ENCODE measurements at places on chromosomes 1 and 21.

DNA sequence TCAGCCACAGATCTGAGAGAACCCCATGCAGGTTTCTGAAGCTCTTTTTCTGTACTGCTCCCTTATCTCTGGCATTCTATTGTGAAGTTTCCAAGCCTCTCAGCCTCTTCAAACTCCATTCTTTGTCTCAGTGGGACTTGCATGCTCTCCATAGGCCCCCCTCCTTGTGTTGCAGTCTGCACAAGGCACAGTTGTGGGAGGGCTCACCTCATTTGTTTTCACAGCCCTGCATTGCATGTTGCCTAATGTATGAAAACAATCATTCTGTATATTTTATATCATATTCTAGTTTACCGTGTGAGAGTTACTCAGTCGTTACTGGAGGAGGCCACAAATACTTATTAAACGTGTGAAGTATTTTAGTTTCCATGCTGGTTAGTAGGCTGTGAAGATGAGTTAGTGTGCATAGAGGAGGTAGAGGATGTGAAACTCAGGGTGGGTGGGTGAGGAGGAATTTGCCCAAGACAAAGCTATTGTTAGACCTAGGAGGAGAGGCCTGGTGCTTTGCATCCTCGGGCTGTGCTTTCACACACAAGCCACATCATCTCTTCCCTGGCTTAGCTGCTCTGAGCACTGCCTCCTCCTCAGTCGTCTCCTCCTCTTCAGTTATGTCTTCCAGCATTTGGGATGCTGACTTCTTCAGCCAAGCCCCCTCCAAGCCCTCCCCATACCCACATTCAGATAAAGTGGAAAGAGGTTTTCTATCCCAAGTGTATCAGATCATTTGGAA is 7.8 kb upstream of the CHI3L2 start:
- no peak for DNase-seq

DNA sequence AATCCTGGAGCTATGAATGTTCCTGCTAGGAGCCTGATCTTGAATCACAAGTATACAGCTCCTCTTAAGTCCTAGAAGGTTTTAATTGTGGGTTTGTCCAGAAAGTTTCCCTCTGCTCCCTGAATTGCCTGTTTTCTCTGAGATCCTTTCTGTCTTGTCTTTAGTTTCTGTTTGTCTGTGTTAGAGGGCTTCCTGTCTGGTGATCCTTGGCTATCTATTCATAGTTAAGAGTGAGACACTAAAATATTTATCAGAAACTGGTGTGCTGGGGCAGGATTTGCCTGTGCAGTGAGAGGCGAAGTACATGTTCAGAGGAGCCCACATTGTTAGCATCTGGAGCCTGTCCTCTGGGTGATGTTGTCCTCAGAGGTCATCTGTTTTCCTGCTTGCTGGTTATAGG is 45.4 kb downstream of the ETS2 start:
- no peak for DNase-seq

DNA sequence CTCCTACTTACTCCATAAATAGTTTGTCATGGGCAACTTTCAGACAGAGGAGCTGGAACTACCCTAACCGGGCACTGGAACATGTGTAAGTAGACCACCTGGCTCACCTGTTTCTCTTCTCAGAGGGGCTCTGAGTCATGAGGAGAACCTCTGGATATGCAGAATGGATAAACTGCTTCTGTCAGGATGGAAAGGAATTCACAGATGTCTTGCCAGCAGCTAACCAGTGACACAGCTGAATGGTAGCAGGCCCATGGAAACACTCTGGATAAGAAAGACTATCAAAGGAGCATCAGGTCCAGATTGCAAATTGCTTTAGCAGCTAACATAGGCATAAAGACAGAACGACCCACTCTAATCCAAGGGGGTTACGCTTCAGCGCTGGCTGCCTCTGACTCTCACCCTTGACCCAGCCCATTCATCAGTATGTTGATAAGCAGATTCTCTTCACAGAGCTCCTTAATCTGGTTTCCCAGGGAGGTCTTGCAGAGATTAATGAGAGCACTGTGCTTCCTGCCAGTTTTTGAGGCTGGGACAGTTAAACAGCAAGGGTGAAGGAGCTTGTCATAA is 54.2 kb downstream of the HIVEP3 start:
- no peak for DNase-seq

DNA sequence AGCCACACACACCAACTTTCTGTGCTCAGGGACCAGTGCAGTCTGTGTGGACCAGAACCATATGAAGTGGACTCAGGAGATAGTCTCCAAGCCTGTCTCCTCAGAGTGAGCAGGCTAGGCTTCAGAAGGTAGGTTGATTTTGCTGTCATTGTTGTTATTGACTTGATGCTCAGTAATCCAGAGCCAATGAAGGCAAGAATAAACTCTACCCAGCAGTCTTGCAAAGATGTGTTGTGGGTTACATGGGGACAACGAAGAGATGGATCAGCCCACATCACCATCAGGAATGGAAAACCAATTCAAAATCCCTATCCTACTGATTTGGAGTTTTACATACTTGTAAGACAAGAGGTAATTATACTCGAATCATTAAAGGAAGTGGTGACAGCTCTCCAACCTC is 37.4 kb downstream of the PHC2 start:
- DNase-seq, result no peak

DNA sequence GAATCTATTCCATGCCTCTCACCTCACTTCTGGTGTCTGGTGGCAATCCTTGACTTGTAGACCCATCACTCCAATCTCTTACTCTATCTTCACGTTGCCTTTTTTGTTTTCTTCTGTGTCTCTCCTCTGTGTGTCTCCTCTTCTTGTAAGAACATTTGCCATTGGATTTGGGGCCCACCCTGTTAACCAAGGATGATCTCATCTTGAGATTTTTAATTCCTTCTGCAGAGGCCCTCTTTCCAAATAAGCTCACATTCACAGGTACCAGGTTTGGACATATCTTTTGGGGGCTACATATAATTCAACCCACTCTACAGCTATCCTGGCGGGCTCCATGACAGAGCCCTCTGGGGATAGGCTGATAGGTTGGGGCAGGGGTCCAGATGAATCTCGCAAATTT is 55.8 kb downstream of the UBE2T start:
- no peak for DNase-seq

- DNase-seq, result no peak
Observed at GRCh38 chr1:30781906-30782305, 24.3 kb upstream of the LAPTM5 start.

GRCh38 chr1:204891860-204892259 is 21.2 kb downstream of the NFASC start:
- DNase-seq, result no peak

- DNase-seq, result no peak
Observed at GRCh38 chr1:55232448-55233144, 17.4 kb upstream of the USP24 start.

- no peak for DNase-seq
Observed at GRCh38 chr1:117523111-117523510, 82.7 kb upstream of the TENT5C start.

DNA sequence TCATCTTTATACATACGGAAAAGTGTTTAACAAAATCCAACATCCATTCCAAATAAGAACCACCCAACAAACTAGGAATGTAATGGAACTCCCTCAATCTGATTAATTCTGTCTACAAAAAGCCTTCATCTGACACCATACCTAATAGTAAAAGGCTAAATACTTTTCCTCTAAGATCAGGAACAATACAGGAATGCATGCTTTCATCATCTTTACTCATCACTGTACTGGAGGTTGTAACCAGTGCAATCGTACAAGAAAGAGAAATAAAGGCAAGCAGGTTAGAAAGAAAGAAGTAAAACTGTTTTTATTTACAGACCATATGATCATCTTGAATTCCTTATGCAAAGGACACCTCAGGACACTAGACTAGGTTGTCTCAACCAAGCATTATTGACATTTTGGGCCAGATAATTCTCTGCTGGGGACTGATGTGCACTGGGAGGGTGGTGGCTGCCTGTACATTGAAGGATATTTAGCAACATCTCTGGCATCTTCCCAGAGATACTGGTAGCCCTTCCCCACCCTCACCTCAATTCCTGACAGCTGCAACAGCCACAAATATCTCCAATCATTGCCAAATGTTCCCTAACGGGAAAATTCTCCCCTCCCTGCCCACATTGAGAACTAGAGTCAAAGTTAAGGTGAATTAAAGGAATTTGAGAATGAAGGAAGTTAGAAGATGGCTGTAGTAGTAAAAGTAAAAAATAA is 30.6 kb upstream of the INSL5 start:
- DNase-seq, result no peak

DNA sequence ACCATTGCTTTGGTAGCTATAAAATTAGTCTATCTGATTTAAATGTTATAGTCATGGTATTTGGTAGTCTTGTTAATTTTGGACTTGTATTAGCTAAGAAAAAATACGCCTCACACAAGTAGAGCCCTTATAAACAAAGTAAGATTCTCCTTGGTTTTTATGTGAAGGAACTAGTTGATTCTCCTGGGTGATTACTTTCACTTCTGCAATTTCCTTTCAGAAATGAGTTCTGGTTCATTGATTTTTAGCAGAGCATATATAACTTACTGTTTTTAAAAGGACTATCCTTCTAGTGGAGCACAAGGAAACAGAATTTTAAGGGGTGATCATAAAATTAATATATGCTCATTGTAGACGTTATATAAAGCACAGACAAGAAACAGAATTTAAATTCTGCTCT is 120.1 kb downstream of the BACH1 start:
- no peak for DNase-seq

DNA sequence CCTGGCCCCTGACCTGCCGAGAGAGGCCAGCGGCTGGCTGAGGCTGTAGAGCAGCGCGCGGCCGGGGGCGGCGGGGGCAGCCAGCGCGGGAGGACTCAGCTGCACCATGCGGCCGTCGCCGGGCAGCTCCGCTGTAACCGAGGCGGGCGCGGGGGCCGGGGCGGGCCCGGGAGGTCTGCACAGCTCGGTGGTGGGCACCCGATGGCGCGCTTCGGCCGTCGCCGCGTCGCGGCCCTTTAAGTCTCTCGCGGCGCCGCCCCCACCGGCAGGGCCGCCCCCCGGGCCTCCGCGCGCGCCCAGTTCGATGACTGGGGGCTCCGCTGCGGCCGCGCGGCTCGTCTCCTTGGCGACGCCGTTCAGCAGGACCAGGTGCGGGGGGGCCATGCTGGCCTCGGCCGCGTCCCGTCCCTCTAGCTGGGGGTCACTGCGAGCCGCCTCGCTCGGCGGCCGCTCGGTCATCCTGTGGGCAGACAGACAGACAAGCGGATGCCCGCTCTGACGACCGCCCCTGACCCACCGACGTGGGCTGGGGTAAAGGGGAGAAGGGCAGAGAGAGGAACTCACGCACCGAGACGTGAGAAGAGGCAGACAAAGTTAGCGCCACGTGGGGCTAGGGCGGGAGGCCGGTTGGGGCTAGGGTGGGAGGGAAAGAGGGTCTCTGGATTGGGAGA is 6.5 kb downstream of the TAL1 start:
- DNase-seq, result no peak

GRCh38 chr1:43303471-43304313 is 2.9 kb downstream of the TIE1 start:
- DNase-seq, result no peak

GRCh38 chr1:238960071-238960470 is 426.3 kb upstream of the CHRM3 start:
- no peak for DNase-seq

- DNase-seq, result no peak
Observed at GRCh38 chr1:206962272-206962671, 8.0 kb downstream of the FCAMR start.

GRCh38 chr1:225754940-225755641 is 22.5 kb upstream of the SRP9 start:
- DNase-seq, result no peak

- DNase-seq, result no peak
Observed at GRCh38 chr21:37974081-37974480, 57.8 kb upstream of the KCNJ6 start.

- DNase-seq, result no peak
Observed at GRCh38 chr1:33745942-33746341, 117.9 kb upstream of the HMGB4 start.

DNA sequence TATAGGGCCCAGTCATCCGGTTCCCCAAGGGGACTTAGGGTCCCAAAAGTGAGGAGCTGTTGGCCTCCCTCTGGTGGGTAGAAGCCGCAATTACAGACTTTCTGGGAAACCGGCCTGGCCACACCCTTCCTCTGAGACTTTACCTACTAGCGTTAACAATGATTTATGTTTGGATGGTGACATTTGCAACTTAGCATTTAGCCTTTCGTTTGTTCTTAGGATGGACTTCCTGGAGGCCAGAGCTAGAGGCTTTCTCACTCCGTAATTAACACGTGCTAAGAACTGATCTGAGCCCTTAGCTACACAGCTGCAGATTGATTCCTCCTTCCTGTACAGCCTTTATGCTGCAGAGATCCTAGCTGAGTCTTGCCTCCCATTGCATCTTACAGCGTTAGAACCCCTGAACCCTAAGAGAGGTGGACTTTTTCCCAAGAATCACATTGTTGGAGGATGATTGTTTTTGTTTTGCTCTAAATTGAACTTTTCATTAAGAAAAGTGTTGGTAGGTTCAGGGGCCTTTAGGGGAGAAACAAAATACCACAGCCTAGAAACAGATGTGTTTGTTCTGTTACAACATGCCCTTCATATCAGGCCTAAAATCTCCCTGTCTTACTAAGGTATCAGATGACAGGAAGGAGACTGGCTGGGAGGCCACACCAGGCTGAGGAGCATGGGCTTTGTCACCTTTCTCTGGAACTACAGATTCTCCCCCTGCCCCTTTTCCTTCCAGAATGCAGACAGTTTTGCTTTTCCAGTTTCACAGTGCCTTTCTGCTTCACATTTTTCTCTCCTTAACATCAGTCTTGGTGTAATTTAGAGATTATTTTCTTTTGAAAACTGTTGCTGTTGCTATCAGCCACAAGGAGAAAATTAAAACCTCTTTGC is 1.9 kb downstream of the S100A11 start:
- DNase-seq, result no peak

DNA sequence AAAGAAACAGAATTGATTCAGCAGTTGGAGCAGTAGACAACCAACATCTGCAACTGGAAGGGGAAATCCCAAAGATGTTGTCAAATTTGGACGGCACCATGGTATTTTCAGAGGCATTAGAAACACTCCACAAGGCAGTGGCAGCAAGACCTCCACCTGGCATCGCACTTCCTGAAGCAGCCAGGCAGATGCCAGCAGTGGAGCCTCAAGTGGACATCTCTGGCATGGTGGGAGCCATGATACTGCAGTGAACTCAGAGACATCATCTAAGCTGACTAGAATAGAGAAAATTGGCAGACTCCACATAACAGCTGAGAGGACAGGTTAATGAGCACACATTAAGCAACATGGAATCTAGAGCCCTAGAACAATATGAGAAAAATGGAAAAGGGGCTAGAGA is 33.9 kb upstream of the RGS8 start:
- no peak for DNase-seq

GRCh38 chr1:72282271-72283021 is at the start of gene NEGR1:
Gene NEGR1 (minus strand): TSS chr1:72282539.
- peak; percentile 86 for DNase-seq

GRCh38 chr1:89671775-89672488 is 39.0 kb downstream of the LRRC8C start:
- no peak for DNase-seq

DNA sequence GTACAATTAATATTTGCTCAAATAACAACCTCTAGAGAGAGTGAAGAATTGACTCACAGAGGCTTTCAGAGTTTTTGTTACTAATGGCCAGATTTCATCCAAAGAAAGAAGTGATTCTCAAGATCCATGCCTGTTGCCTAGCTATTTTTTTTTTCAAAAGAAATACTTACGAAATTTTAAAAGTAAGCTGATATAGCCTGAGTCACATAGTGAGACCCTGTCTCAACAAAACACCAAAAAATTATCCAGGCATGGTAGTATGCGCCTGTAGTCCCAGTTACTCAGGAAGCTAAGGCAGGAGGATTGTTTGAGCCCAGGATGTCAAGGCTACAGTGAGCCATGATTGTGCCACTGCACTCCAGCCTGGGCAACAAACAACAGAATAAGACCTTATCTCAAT is 14.6 kb downstream of the PALMD start:
- DNase-seq, result no peak

GRCh38 chr1:234529950-234530237 is 50.9 kb upstream of the TARBP1 start:
- DNase-seq, result no peak
